Transverse colon (tissue), 4 donors: ENCODE measurements at places on chromosomes 7 and 10. TPM values are rescaled to one million over a fixed set of nuclear protein-coding genes. Genes with fewer than 3 reads are reported as not detected.

DNA sequence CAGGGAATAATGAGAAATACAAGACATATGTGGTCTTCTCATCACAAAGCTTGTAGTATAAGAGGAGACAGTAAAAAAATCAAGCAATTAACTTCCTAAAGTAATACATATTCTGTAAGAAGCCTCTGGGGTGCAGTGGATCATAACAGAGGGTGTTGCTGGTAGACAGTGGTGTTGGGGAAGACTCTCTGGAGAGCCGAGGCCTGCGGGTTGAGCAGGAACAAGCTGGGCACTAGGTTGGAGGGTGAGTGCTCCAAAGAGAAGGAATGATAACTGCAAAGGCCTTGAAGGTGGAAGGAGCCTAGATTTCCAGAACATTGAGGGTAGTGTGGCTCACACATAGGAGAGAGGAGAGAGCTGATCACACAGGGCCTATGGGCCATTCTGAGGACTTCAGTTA, 1.5 kb downstream of the GIMAP4 start:
- peak overlapping the region; percentile 22 for H3K4me3 ChIP-seq
- no peak for DNase-seq
- no peaks in the 10 kb centered on the region for H3K36me3 ChIP-seq
- H3K27ac ChIP-seq = peak overlapping the region; percentile 57
- H3K4me1 ChIP-seq = peaks cover 5% of the 10 kb centered on the region

DNA sequence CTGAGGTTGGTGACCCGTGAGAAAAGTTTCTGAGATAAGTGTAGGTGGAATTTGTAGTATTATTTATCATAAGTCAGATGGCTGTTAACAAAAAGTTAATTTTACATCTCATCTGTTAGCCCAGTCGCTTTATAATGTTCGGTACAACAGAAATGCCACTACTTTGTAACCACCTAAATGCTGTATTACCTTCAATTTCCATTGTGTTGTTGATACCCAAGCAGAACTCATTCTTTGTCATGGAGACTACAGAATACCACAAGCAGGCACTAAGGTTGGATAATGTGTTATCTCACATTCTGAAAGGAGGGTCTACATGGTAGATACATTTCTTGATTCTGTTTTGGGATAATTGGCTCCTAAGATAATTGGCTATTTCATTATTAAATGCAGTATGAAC, 249.8 kb upstream of the KAT6B start:
- H3K36me3 ChIP-seq = no peaks in the 10 kb centered on the region
- no peak for DNase-seq
- no peaks in the 10 kb centered on the region for H3K27me3 ChIP-seq
- H3K4me1 ChIP-seq = no peaks in the 10 kb centered on the region
- H3K4me3 ChIP-seq = no peak overlapping the region

GRCh38 chr10:70622981-70623844, 20.7 kb upstream of the PRF1 start:
- no peak overlapping the region for H3K4me3 ChIP-seq
- H3K4me1 ChIP-seq = peaks cover 2% of the 10 kb centered on the region
- no peak overlapping the region for H3K27ac ChIP-seq

- no peak overlapping the region for H3K27ac ChIP-seq
- peak; percentile 12 for DNase-seq
- no peaks in the 10 kb centered on the region for H3K36me3 ChIP-seq
- no peak overlapping the region for H3K4me3 ChIP-seq
Measured at GRCh38 chr7:119472408-119473038, 800.5 kb upstream of the KCND2 start.

GRCh38 chr10:117246997-117247671, 6.2 kb downstream of the SLC18A2 start:
- H3K4me3 ChIP-seq = no peak overlapping the region
- H3K27ac ChIP-seq = no peak overlapping the region
- no peaks in the 10 kb centered on the region for H3K36me3 ChIP-seq
- no peak for DNase-seq

DNA sequence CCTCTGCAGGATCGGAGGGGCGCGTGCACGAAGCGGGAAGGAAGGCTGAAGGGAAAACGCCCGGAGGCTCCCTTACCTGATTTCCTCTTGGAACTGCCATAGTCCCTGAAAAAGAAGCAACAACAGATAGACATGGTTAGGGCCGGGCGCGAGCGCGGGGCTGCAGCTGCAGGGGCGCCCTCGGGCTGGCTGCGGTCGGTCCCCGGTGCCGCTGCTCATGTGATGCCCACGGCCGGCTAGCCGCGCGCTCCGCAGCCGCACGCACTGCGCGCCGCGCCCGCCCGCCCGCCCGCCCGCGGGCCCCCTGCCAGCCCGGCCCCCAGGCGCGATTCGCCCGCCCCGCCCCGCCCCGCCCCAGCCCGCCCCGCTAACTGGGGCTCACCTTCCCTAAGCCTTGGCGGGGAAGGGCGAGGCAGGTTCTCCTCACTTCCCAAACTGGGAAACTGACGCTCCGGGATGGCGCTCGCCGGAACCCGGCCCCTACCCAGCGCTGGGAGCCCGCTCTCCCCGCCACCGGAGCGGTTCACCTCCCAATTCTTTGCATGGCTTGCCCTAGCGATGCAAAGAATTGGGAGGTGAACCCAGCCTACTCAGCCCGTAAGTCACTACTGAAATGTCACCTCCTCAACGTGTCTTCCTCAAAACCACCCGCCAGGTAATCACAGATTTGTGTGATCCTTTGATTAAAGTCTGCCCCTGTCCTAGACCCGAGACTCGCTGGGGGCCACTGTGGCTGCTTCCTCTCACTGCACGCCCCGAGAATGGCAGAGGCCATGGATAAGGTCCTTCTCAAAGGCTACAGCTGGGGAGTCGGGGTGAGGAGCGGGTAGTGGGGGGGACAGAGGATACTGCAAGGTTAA, 162.2 kb downstream of the SH3PXD2A start:
- peak; percentile 31 for DNase-seq
- peak overlapping the region; percentile 33 for H3K4me3 ChIP-seq
- no peaks in the 10 kb centered on the region for H3K36me3 ChIP-seq
- H3K27me3 ChIP-seq = no peaks in the 10 kb centered on the region
- peaks cover 41% of the 10 kb centered on the region for H3K4me1 ChIP-seq

GRCh38 chr10:2897619-2898508, 169.5 kb upstream of the PFKP start:
- no peak overlapping the region for H3K27ac ChIP-seq
- H3K4me1 ChIP-seq = no peaks in the 10 kb centered on the region
- H3K27me3 ChIP-seq = no peaks in the 10 kb centered on the region
- H3K36me3 ChIP-seq = no peaks in the 10 kb centered on the region
- no peak for DNase-seq

DNA sequence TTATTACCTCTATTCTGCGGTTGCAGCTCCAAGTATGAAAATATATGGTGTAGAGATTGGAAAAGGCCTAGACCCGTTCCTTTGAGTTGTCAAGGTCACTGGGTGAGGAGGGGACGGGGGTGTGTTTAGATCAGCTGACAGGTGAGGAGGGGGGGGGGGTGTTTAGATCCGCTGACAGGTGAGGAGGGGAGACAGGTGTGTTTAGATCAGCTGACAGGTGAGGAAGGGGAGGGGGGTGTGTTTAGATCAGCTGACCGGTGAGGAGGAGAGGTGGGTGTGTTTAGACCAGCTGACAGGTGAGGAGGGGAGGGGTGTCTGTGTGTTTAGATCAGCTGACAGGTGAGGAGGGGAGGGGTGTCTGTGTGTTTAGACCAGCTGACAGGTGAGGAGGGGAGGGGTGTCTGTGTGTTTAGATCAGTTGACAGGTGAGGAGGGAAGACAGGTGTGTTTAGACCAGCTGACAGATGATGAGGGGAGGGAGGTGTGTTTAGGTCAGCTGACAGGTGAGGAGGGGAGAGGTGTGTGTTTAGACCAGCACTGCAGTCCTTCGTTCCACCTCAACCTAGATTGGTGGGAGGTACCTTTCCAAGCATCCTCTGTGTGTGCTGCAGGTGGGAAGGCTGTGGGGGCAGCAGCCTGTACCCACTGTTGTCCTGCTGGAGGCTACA, 655.0 kb upstream of the ADARB2 start:
- no peaks in the 10 kb centered on the region for H3K36me3 ChIP-seq
- no peak for DNase-seq
- H3K4me3 ChIP-seq = no peak overlapping the region

DNA sequence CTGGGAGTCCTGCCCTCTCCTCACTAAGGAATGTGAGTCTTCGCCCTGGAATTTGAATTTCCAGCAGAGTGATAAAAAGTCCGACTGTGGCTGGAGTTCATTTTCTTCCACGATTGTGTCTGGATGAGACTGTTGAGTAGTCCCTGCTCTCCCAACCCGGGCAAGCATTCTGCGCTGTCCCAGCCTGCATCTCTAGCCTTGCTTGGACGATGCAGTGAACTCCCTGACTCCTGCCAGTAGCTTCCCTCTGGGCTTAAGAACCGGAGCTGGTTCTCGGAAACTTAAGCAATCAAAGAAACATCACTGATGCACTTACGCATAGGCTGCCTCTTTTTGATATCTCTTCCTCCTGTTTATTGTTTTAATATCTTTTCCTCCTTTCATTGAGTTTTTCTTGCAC, 116.0 kb upstream of the FZD8 start:
- H3K27me3 ChIP-seq = no peaks in the 10 kb centered on the region
- no peak for DNase-seq
- no peak overlapping the region for H3K4me3 ChIP-seq
- no peaks in the 10 kb centered on the region for H3K36me3 ChIP-seq

- no peaks in the 10 kb centered on the region for H3K27me3 ChIP-seq
- H3K36me3 ChIP-seq = no peaks in the 10 kb centered on the region
- H3K4me3 ChIP-seq = no peak overlapping the region
- peak overlapping the region; percentile 6 for H3K27ac ChIP-seq
Measured at GRCh38 chr7:130365511-130366441, 14.5 kb upstream of the CPA1 start.

DNA sequence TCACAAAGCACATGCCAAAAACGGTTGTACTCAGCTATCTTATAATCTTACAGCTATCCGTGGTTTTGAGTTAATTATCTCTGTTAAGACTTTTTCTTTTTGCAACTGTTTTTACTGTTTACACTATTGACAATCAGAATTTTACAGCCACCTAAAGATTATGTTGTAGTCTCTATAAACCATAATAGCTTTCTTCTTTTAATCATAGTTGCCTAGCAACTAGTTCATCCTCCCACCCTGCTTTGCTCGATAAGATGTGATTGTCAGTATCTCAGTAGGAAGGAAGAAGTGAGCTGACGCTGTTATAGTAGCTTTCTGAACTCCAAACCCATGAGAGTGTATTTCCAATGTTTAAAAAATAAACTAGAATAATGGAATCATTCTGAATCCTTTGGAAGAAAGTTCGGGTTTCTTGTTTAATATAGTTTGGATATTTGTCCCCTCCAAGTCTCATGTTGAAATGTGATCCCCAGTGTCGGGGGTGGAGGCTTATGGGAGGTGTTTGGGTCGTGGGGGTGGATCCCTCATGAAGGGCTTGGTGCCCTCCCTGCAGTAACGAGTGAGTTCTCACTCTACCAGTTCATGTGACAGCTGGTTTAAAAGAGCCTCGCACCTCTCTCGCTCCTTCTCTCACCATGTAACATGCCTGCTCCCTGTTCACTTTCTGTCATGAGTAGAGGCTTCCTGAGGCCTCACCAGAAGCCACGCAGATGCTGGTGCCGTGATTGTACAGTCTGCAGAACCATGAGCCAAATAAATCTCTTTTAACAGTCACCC, 68.1 kb downstream of the SVOPL start:
- H3K27me3 ChIP-seq = no peaks in the 10 kb centered on the region
- no peak overlapping the region for H3K27ac ChIP-seq
- no peak for DNase-seq
- H3K36me3 ChIP-seq = no peaks in the 10 kb centered on the region
- H3K4me1 ChIP-seq = no peaks in the 10 kb centered on the region

DNA sequence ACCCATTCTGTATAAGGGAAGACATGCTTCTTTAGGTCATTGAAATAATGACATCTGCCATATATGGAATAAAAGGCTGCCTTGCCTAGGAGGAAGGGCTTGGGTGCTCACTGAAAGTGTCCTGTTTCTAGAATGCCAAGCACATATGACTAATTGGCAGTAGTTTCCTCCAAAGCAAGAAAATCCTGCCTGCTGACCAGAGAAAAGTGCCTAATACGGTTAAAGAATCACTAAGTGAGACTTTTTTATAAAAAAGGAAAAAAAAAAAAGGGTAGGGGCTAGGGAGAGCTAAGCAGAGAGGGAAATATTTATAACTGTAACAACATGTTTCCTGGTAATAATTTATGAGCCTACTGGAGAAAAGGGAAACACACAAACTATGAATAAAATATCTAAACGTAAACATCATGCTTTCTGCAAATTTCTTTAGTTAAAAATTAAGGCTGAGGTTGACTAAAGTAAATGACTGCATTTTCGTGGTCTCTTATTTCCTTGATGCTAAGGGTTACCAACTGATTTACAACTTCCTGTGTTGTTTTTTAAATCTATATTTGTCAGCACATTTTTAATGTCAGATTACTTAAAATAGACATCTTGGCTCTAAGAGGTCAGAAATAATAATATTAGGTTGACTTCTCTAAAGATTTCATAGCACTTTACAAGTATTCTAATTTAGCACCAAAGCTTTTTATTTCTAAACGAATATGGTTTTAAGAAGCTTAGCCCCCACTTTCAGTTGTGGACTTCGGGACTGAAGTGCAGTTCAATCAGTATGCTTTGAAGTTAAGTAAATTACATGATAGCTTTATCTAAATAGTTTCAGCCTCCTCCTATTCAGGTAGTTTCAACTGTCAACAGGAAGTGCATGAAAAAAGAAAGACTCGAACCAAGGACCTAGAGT, 89.6 kb downstream of the CABCOCO1 start:
- H3K4me1 ChIP-seq = peaks cover 15% of the 10 kb centered on the region
- DNase-seq = no peak
- H3K36me3 ChIP-seq = no peaks in the 10 kb centered on the region
- H3K27ac ChIP-seq = peak overlapping the region; percentile 66

- no peaks in the 10 kb centered on the region for H3K36me3 ChIP-seq
- H3K4me1 ChIP-seq = no peaks in the 10 kb centered on the region
- DNase-seq = no peak
Measured at GRCh38 chr10:48742891-48743860, 58.5 kb downstream of the WDFY4 start.

DNA sequence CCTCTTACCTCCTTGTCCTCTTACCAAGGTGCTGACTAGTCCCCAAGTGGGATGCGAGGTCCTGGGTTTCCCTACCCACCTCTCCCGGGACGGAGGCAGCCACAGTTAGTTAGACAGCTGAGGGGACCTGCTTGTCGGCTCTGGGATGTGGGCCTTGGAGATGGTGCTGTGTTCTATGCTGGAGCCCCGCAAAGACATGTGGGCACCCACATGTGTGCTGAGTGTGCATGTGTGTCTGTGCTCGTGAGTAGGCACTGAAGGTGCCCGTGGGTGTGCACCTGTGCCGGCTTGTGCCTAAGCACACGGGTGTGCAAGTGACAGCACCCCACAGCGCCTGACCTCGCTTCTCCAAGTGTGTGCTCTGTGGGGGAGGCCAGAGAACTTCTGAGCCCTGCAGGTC, 62.2 kb downstream of the NEURL1 start:
- H3K27me3 ChIP-seq = no peaks in the 10 kb centered on the region
- H3K4me1 ChIP-seq = peaks cover 13% of the 10 kb centered on the region
- no peaks in the 10 kb centered on the region for H3K36me3 ChIP-seq
- no peak for DNase-seq

Gene COL13A1
- 8.2 TPM for total RNA-seq

Gene ZNF248
- 23.8 TPM for total RNA-seq

Gene MYL7
- total RNA-seq = not detected

Gene INMT
- 3.8 TPM for total RNA-seq

Gene BHLHA15
- not detected for total RNA-seq

Gene WDR86
- total RNA-seq = 7.0 TPM
